Fibroblast of mammary gland (primary cell): ENCODE measurements at places on chromosomes 6 and 20.
A peak's percentile ranks its signal among the peaks of the same experiment; 100 is the strongest.

DNA sequence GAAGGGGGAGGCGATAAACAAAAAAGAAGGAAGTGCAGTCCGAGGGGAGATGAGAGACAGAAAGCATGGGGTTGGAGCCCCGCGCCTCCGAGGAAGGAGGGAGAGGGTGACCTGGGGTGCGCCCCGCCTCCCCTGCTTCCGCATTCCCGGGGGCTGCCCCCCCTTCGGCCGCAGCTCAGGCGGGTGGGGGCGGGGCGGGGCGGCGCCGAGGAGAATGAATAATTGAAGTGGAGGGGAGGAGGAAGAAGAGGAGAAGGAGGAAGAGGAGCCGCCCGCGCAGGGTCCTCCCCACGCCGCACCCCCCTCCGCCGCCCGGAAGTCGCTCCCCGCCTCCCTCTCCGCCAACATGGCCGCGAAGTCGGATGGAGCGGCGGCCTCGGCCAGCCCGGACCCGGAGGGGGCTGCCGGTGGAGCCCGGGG is at the start of gene XKR7:
TSS of gene XKR7 (plus strand) at position 322 of the 420 bp plus-strand sequence. CDS start at position 347, 25 bp downstream.
- no peak for DNase-seq

- no peak for DNase-seq
Observed at GRCh38 chr6:140854318-140854717, 1278.4 kb upstream of the GJE1 start.

DNA sequence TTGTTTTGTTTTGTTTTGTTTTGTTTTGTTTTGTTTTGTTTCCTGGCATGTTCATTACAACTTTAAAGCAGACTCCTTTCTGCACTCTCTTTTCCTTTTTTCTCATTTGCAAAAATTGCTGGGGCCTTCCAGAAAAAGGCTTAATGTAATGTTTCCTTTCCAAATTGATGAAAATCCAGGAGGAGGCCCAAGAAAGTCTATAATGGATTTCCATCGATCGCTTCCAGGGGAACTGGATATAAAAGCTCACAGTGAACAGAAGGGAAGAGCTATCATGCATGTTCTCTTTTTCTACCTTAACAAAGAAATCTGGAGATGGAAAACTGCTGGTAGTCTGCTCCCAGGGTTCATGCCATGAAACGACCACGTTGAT is 28.7 kb downstream of the ISM1 start:
- no peak for DNase-seq

GRCh38 chr6:148432462-148433195 is 90.0 kb downstream of the SASH1 start:
- DNase-seq, result no peak

DNA sequence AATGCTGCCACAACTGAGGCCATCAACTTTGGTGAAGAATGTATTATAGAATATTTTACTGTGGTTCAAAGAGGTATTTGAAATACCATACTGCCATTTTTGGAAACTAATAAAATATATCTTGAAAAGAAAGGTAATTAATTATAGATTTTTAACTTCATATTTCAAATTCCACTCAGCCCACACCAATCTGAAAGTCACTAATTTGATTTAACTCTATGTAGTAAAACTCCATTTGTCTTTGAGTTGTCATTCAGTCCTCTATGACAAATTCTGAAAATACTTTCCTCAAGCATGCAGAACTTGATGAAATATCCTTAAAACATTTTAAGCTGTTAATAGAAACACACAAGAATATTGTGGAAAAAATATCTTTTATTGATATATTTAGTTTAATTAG is 1196.7 kb upstream of the CITED2 start:
- DNase-seq, result peak; percentile 15

DNA sequence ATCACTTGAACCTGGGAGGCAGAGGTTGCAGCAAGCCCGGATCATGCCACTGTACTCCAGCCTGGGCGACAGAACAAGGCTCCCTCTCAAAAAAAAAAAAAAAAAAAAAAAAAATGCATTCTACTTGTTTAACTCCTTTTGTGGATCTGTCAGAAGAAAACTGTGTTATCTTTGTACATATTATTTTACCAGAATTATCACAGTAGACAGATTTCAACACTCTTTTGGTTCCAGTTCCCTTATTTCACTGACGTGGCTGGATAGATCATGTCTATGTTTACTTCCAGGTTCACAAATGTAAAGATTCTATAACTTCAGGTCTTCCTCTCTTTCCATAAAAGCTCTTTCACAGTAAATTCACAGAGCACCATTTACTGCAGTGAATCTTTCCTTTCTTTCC is 18.4 kb downstream of the NUDT3 start:
- DNase-seq, result no peak

GRCh38 chr6:50655848-50656453 is 57.4 kb upstream of the TFAP2D start:
- peak; percentile 12 for DNase-seq

DNA sequence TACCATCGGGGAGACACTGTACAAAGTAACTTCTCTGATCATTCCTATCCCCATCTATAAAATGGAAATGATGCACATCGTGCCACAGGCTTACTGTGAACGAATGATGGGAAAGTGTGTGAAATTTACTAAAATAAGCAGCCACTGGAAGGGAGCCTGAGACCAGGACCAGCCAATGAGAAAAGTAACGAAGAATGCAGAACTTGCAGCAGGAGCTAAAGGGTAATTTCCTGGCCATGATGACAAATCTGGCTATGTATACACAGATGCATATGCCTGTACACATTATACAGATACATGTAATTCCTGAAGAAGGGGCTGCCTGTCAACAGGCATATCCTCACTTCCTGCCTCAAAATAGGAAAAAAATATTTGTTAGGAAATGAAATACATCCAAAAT is 47.4 kb downstream of the GMDS start:
- DNase-seq, result no peak

DNA sequence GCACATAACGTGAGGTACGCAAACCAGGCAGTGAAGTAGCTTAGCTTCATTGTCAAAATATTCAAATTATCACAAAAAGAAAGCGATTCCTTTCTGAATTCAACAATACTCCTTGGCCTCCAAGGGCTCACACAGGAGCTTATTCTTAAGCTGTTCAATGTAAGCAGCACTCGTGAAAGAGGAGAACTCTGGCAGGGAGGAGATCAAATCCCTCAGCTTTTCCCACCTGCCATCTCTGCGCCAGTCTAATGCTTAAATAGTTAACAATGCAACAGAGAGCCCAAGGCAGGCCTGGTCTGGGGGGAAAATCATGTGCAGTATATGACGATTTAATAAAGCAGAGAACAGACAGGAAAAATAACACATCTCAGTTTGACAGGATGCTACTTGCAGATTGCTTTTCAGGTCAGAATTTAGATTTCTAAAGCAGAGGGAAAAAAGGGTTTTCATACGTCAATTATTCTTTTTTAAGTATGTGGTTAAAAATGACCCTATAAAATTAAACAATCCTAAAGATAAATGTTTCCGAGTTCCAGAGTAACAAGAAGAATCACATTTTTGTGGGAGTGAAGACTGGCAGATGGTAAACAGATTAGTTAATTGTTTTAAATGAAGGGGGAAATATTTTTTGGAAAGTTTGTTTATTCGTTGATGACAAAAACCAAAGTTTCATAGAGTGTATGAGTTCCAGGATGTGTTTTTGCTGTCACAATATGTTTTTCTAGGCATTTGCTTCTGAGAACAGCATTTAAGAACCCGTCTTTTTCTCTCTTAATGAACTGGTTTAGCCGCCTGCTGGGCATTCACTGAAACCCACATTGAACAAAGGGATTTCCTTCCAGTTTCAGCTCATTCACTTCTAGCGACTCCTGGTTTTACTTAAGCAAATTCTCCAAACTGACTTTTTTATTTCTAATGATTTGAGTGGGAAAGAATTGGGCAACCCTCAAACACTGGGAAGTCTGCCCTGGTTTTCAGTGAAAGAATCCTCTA is 45.9 kb downstream of the PLAGL1 start:
- DNase-seq, result peak; percentile 66
